ENCODE measurements at places on chromosomes 3 and 15.

GRCh38 chr3:66809595-66809958 is 188.5 kb upstream of the KBTBD8 start:
- no peak for DNase-seq

- no peak for DNase-seq
These were observed 1336.7 kb downstream of the NSUN3 start for GRCh38 chr3:95399585-95399984.

DNA sequence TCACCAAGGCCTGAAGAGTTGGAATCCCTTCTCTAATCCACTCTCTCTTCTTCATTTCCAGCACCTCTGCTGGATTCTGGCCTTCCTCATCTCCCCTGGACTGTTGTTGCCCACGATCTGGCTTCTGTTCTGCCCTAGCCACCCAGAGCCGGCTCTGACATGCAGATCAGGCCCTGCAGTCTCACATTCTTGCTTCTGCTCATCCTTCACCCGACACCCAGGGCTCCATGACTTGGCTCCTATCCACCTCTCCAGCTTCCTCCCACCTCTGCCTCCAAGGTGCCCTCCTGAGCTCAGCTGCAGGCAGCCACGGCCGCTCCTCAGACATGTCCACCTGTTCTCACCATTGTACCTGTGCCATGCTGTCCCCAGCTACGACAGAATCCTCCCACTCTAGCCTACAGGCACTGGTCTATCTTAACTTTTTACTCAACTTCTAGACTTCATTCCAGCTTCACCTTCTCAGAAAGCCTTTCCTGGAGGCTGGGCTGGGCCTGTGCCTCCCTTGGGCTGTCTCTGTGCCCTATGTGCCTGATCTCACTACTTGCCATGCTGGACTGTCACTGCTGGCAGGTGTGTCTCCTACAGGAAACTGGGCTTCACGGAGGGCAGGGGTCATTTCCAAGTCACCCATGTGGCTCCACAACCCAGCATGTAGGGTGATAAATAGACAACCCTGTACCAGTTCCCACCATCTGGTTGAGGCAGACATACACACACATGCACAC is 16.0 kb upstream of the TBC1D21 start:
- DNase-seq: no peak

DNA sequence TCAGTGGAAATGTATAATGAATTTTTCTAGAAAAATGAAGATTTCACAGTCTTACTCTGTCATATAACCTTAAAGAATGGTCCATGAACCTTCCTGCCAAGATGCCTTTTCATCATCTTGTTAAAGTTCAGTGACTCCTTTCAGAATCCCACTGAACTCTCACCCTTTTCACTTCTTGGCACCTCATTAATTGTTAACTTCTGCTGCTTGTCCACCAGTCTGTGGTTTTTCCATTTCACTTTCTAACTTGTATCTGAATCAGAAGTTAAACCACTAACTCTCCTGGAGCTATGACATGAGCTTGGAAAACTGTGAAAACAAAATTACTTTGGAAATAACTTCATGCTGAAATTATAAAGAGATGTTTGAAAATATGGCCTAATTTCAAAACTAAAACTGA is 281.2 kb upstream of the ALCAM start:
- no peak for DNase-seq

- no peak for DNase-seq
These were observed 112.7 kb upstream of the SELENOK start for GRCh38 chr3:54004335-54004734.
